GM23338 (cell line): ENCODE measurements at places on chromosomes 13 and 19.

- DNase-seq: no peak
Observed at GRCh38 chr19:15280048-15280725, 47.9 kb upstream of the EPHX3 start.

GRCh38 chr19:38653028-38653571 lies 5.7 kb downstream of the ACTN4 start:
- DNase-seq: no peak

DNA sequence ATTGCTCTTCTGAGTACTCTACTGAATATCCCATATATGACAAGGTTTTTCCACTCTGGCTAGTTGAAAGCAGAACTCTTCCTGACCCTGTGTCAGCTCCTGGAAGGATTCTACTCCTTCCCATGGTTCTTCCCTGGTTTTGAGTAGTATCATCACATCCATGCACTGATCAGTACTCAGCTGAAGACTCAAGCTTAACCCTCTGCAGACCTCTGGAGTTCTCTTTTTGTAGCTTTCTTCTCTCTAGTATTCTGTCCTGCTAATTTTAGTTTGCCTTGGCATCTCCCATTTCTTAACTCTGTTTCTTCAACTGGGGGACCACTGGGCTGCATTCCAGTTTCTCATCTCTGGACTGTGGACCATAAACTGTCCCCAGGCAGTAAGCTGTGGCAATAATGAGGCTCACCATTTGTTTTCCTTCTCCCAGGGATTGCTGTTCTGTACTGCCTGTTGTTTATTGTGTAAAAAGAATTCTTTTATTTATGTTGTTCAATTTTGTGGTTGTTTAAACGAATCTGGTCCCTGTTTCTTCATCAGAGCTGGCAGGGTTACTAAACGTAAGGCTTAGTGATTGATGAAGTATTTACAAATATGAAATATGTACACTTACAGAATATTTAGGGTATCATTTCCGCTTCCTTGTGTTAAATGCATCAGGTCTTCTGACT lies 19.7 kb downstream of the LPAR6 start:
- no peak for DNase-seq

- DNase-seq: no peak
Observed at GRCh38 chr13:83732755-83733154, 149.5 kb downstream of the SLITRK1 start.

- peak; percentile 17 for DNase-seq
Observed at GRCh38 chr19:23571175-23571574, 115.8 kb downstream of the ZNF675 start.

DNA sequence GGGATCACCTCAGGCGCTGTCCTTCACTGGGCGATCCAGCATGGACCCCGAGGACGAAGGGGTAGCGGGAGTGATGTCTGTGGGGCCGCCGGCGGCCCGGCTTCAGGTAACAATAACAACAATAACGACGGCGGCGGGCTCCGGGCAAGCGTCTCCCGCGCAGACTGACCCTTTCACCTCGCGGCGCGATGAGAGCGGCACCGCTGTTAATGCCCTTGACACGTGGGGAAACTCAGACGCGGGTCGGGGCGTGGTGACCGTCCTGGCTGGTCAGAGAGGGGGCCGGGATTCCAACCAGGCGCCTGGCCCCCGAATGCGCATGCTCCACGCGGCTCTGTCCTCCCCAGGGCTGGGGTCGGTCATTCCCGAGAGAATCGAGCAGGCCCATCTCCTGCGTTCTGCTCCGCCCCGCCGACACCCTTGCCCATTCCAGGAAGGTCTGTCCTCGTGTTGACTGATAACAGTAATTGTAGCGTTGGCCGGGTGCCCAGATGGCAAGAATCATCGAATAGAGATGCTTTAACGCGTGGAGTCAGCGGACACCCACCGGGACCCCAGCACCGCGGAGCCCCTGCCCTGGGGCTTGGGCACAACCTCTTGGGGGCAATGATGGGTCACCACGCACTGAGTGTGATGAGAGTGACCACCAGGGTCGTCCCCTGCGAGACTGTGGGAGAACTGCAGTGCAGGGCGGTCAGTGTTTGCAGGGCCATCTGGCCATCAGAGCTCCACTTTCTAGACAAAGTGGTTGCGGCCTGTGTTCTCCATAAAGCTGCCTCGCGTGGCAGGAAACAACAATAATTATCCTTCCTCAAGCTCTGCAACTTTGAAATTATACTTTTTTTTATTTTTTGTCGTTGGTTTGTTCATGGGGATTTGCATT lies 528 bp downstream of the ZNF8 start:
- peak; percentile 82 for DNase-seq

DNA sequence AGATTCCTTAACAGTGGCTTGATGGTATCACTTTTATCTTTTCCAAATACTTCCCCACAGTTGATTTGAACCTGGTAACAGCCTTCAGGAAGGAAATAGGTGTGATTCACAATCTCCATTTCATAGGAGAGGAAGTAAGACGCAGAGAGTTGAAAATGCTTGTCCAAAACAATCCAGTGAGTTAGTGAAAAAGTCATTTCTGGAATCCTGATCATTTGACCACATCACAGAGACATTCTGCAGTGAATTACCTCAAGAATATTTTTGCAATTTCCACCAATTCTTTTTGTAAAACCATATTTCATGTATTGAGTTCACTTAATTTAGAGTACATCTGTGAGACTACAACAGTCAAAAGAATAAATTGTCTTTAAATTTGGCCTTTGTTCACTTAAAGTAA lies 292.8 kb downstream of the DCLK1 start:
- DNase-seq: no peak

DNA sequence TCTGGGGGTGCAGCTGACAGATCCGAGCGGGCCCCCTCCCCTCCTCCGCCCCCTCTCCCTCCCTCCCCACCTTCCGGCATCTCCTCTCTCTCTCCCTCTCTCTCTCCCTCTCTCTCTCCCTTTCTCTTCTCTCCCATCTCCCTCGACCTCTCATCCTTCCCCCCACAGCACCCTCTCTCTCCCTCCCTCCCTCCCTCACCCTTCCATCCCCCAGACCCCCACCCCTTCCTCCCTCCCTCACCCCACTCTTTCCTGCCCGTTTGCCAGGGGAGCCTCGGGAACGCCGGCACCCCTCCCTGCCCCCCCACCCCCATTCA lies 666 bp downstream of the CELF5 start:
- peak; percentile 58 for DNase-seq

- no peak for DNase-seq
Observed at GRCh38 chr13:110248449-110249143, 58.4 kb downstream of the COL4A1 start.

- peak; percentile 94 for DNase-seq
Observed at GRCh38 chr19:47225746-47226425, 5.1 kb downstream of the BBC3 start.

- no peak for DNase-seq
Observed at GRCh38 chr13:83905641-83906040, 23.4 kb upstream of the SLITRK1 start.

DNA sequence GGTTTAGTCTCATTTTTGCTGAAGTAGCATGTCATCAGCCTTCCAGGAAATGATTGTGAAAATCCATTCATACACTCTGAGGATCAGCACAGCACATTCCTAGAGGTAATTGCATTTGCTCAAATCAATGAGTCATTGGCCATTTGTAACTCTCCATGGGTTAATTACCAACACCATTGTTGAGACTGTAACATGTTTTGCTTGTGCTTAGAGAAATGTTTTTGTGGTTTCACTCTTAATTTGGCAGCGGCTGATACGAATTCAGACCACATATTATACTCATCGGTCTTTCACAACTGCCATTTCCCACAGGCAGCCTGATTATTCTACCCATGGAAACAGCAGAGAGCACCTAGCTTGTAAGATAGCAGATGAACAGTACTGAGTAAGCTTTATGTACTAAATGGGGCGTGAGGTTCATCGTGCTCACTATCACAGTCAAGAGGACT lies 110.3 kb downstream of the NHLRC3 start:
- DNase-seq: no peak

DNA sequence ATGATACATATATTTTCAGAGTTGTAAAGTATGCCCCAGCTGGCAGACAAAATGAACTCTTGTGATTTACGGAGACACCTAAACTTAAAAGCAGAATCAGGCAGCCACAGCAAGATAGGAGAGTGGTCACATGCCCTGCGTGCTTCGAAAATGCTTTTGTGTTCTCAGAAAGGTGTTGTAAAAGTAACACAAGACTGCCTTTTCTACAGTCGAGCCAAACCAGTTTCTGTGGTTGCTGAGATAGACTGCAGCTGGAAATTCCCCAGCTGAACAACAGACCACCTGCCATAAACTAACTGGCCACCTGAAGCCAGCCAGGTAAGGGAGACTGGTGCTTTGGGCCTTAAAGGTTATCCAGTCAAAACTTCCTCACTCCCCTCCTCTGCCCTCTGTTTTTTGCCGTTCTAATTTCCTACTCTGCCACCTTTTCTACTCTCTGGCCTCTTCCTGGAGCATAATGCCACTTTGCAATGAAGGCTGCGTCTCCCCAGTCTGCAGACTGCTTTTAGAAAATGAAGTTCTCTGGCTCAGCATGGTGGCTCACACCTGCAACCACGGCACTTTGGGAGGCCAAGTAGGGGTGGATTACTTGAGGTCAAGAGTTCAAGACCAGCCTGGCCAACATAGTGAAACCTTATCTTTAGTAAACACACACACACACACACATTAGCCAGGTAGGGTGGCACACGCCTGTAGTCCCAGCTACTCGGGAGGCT lies 381.2 kb upstream of the SLITRK1 start:
- no peak for DNase-seq

DNA sequence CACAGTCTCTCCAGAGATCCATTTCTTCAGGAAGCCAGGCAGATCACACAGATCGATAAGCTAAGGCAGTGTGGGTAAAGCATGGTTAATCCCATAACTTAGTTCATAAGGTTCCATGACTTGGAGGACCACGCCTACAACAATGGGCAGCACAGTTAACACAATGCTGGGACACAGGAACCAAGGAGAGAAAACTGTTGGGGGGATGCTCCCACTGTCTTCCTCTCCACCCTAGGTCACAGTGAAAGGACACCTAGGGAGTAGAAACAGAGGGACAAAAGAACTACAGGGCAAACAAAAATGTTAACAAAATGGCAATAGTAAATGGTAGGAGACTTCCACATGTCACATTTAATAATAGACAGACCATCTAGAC lies 20.8 kb upstream of the ZNF181 start:
- DNase-seq: peak; percentile 16

DNA sequence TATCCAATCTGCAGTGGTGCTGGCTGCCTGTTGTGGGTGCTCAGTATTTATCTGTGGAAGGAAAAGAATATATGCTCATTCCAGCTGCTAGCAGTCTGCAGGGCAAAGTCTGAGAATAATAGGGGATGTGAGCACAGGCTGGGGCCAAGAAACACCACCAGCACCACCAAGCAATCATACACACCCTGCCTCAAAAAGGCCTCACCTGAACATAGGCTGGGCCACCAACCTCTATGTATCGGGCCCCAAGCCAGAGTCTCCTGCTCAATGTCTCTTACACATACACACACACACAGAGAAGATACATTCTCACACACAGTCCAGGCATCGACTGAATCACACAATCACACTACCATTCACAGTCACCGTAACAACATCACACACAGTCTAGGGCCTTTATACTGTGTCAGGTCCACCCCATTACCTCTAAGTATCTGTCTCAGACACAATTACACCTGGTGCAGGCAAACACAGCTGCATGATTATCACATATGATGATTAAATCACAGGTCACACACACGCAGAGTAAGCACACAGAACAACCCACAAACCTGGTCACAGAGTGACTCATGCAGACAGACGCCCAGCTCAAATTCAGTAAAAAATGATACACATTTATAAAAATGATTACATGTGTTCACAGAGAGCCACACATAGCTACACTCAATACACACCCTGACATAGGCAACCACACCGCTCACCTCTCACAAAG lies 1.3 kb upstream of the ZSCAN22 start:
- DNase-seq: no peak

GRCh38 chr13:66840621-66841020 lies 389.5 kb downstream of the PCDH9 start:
- DNase-seq: no peak

GRCh38 chr13:22120646-22121045 lies 449.8 kb downstream of the FGF9 start:
- DNase-seq: no peak

GRCh38 chr13:64527561-64527960 lies 2702.6 kb downstream of the PCDH9 start:
- DNase-seq: no peak

DNA sequence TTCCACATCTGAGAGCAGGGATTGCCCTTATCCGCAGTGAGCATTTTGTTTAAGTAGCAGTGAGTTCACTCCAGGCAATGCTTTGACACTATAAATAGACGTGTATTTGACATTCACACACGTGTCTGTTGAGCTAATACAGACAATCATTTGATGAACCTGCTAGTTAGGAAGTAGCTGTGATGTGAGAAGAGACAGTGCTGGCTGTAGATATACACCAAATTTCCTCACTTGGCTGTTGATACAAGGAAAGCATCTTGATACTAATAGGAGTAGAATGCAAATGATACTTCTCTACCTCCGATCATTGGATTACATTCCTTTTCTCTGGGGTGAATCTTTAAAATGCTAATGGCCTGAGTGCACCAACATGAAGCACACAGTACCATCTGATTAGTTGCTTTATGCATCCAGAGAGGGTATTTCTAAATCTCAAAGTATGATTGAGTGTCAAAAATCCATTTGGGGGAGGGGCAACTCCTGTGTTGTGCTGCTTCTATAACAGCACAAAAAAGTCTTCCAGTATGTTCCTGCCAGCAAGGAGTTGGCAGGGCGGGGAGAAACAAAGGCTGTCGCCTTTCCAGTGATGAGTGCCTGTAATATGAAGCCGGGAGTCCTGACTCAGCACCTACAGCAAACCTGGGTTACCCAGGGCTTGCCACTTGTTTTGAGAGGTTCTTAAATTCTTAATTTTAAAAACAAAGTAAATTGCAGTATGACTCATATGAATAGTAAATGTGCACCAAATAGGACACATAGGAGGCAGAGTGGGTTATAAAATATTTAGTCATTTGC lies 7.0 kb downstream of the CUL4A start:
- DNase-seq: peak; percentile 70

- DNase-seq: peak; percentile 87
Observed at GRCh38 chr19:1104311-1105007, 665 bp downstream of the GPX4 start.

DNA sequence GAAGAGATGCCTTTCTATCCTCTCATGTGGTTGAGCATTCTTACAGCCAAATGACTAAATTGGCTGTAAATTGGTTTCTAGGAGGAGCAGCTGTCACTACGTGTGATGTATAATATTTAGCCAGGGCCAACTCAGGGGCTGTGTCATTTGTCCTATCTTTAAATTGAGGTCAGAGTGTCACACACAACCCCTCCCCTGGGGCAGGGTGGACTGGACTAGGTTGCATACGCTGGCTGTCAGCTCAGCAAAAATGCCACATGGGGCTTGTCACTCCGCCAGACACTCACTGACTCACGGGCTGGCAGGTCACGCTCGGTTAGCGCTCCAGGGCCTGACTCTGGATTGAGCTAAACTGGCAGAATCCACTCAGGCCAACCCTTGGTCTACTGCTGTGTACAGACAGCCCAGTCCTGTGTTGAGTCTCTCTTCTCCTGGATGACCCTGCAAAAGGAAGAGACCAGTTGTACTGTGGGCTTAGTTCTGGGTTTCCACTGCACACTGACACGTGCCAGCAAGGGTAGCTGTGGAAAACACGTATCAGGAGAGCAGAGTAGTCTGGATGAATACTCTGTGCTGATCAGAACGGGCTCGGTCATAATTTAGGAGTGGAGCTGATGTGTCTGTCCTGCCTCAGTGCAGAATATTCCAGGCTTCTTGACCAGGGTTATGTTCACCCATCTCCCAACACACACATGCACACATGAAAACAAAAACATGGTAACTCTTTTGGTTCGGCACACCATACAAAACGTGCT lies 29.1 kb downstream of the SHISA2 start:
- DNase-seq: no peak
